ENCODE measurements at places on chromosomes 6 and 20. TPM values are rescaled to one million over a fixed set of nuclear protein-coding genes. Genes with fewer than 3 reads are reported as not detected.

DNA sequence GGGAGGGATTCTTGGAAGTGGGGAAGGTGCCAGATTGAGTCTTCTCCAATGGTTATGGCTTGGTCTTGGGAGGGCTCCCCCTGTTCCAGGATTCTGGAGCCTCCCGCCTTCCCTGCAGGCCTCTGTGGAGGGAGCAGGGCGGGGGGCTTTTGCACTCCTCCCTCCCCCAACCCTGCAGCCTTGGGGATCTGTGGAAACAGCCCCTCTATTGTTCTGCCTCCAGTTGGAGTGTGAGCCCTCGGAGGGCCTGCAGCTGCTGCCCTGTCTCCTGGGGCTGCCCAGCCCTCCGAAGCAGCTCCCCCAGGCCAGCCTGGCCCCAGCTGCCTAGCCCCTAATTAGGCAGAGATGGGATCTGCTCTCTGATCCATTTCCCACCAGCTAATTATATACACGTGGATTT lies 14.7 kb downstream of the FAM110A start:
- no peak for DNase-seq

- DNase-seq, result no peak
Measured at GRCh38 chr20:22063753-22064152, 358.3 kb downstream of the PAX1 start.

- DNase-seq, result no peak
Measured at GRCh38 chr20:60006261-60006660, 48.0 kb downstream of the CDH26 start.

GRCh38 chr20:2010533-2010932 lies 16.7 kb upstream of the PDYN start:
- no peak for DNase-seq

DNA sequence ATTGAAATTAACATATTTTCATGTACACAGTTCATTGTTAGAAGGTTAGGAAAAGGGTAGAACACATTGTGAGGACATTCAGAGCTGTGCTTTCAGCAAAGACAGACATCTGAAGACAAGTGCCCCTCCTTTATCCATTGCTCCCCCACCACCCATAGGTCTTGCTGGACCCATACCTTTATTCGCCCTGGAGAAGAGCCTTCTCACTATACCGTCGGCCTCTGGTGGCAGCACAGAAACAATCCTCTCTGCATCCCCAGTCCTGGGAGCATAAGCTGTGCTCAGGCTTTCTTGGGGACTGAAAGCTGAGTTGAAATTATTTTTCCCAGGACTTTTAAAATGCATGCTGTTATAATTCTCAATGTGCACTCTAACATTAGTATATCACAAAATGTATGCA lies 372.3 kb downstream of the EPHA7 start:
- no peak for DNase-seq

GRCh38 chr6:158607411-158608170 lies 37.0 kb downstream of the DYNLT1 start:
- DNase-seq, result no peak

- no peak for DNase-seq
Measured at GRCh38 chr6:116328528-116328903, 42.2 kb upstream of the DSE start.

GRCh38 chr6:77487808-77488425 lies 24.6 kb upstream of the HTR1B start:
- no peak for DNase-seq

DNA sequence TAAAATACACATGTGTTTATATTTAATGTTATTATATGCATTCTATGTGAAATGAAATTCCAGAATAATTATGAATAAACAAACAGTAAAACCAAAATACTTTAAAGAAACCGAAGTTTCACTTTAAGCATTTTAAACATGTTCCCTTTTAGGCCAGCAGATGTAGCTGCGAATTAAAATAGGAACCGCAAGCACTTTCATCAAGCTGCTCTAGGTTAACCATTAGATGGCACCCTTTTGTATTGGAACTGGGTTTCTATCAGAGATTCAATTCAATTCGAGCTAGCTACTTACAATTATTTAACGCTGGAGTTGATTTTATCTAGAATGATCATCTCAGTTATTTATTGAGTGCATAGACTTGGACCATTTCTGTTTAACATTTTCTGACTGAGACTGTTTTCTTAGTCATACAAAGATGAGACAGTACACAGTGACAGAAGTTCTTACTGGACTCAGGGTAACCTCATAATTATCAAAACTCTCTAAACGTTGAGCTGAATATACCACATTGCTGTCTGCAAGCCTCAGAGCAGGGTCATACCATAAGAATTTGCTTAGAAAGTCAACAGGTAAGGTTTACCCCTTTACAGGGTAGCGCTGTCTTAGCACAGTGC lies 8.5 kb downstream of the TMEM242 start:
- peak; percentile 60 for DNase-seq

DNA sequence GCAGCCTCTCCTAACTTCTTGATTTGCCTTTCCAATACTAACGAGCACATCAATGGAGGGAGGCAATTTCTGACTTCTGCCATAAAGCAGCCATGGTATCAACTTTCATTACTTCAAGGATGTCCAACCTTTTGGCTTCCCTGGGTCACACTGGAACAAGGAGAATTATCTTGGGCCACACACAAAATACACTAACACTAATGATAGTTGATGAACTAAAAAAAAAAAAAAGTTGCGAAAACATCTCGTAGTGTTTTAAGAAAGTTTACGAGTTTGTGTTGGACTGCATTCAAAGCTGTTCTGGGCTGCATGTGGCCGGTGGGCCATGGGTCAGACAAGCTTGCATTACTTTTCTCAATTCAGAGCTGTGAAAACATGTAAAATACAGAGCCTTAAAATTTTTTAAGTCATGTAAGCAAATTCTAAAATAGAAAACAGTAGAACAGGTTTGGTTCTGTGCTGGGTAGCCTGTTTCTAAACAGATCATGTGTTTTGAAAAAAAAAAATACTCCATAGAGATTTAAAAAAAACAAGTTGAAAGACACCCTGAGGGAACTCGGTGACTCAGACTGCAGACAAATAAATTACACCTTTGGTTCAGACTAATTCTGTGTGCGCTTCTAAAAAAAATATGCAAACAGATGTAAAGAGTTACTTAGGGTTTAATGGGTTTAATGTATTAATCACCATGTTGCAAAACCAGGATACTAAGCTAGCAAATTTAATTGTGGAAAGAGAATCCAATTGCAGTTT lies 43.6 kb upstream of the SLC22A23 start:
- no peak for DNase-seq

DNA sequence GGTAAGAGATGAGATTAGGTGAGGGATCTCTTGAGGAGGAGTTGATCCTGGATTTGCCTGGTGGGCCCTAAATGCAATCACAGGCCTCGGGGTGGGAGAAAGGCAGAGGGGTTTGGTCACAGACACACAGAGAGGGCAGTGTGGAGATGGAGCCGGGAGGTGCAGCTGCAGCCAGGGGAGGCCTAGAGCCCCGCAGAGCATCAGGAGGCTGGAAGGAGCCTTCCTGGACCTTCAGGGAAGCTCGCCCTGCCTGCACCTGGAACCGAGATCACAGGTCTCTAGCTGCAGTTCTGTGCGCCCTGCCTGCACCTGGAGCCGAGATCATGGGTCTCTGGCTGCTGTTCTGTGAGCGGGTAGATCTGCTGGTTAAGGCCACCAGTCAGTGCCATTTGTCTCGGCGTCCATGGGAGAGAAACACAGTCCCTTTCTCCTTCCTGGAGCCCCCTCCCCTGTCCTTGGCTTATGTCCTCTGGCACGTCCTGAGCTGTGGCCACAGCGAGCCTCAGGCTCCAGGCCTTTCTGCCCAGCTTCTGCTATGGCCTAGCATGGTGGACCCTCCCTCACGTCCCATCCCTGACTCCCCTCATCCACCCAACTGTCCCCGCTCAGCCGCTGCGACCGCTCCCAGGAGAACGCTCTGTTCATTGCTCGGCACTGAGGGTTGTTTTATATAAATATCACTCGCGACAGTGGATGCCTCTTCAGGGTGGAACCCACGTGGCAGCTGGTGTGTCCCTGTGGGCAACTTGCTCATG lies 112.0 kb downstream of the DACT2 start:
- DNase-seq, result no peak

DNA sequence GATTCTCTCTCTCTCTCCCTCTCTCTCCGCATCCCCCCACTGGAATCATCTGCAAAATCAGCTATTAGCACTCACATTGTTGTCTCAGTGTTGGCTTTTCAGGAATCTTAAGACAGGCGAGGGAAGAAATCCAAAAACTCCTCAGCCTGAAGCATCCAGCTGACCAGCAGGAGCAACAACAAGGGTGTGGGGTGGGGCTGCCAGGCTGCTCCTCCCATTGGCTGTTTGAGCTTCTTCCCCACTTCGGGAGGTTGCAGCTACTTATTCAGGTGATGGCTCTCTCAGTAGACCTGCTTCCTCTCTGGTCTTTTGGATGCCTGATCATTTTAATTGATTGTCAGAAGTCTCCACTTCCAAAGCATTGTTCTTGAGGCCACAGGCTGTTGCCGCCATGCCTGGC lies 24.1 kb upstream of the SLC32A1 start:
- DNase-seq, result no peak

GRCh38 chr6:16760516-16761470 lies at the start of gene ATXN1:
ATXN1 (minus strand) TSS chr6:16761460.
- DNase-seq, result peak; percentile 71

DNA sequence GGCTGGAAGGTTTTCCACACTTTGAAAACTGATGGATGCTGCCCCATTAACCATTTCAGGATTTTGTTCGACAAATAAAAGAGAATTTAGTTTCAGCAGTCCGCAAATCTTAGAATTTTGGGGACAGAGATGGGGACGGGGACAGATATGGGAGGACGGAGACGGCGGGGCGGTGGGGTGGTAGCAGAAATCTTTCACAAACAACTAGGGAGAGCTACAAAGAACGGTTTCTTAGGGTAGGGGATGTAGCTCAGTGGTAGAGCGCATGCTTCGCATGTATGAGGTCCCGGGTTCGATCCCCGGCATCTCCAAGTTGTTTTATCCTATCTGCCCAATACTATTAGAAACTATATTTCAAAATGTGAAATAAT lies 15.1 kb downstream of the HMGN4 start:
- peak; percentile 74 for DNase-seq

GRCh38 chr20:50844430-50845100 lies 49.7 kb downstream of the BCAS4 start:
- DNase-seq, result no peak

The GHRH gene
- total RNA-seq, result 0.63 TPM

The RANBP9 gene
- 32.3 TPM for total RNA-seq

Data from cardiac muscle cell (in vitro differentiated cells and primary cell).